ENCODE measurements at places on chromosomes 1 and 21.

DNA sequence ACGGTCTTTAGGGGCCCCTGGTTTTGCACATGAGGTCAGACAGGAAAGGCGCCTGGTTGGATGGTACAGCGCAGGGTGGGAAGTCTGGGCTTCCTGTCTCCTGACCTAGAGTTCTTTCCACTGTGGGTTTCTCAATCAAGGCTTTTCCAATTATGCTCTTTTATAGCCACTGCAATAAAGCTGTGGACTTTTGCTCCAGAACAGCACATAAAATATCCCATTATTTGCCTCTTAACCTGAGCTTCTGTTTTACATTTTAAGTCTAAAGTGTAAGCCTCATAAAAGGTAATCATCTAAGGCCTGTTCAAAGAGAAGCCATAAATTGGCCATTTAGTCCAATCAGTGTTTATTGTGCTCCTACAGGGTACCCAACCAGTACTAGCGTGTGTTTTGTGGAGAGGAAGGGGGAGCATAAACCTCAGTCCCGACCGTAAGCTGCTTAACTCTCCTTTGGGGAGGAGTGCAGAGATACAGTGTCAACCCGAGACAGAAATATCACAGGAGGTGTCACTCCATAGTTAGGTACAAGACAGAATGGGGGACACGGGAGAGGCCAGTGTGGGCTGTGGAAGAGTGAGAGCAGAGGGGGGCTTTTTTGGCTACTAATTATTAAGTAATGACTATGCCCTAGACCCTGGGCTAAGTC, 270.0 kb downstream of the TRABD2B start:
- H3K27me3 ChIP-seq = peaks cover 57% of the 10 kb centered on the region
- DNase-seq = no peak
- H3K27ac ChIP-seq = no peak overlapping the region
- peaks cover 24% of the 10 kb centered on the region for H3K4me1 ChIP-seq
- H3K4me3 ChIP-seq = no peak overlapping the region

GRCh38 chr1:179195376-179195775, 34.1 kb downstream of the ABL2 start:
- no peak overlapping the region for H3K27ac ChIP-seq
- DNase-seq = no peak
- H3K4me1 ChIP-seq = peaks cover 19% of the 10 kb centered on the region
- no peaks in the 10 kb centered on the region for H3K36me3 ChIP-seq
- H3K27me3 ChIP-seq = no peaks in the 10 kb centered on the region

DNA sequence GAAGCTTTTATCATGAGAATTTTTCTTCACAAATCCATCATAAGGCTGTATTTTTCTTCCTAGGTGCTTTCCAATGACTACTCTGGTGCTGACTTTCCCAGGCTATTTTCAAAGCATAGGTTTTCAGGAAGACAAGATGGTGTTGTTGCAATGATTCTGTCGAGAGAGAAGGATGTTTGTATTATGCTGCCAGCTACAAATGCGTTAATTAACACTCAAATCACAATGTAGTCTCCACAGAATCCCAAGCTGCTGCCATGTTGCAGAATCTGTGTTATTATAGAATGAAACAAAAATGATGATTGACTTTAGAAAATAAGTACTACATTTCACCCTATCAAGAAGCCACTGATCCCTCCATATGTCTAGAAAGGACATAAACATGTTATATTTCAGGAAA, 179.5 kb upstream of the MAP1LC3C start:
- no peak overlapping the region for H3K4me3 ChIP-seq
- H3K36me3 ChIP-seq = no peaks in the 10 kb centered on the region
- H3K27me3 ChIP-seq = no peaks in the 10 kb centered on the region
- no peak for DNase-seq

- no peak overlapping the region for H3K4me3 ChIP-seq
- DNase-seq = peak; percentile 30
- H3K27ac ChIP-seq = no peak overlapping the region
- H3K4me1 ChIP-seq = peaks cover 14% of the 10 kb centered on the region
- no peaks in the 10 kb centered on the region for H3K27me3 ChIP-seq
Observed at GRCh38 chr1:145846201-145846612, 777 bp downstream of the NUDT17 start.

GRCh38 chr1:111851552-111851951, 95.9 kb downstream of the DDX20 start:
- no peak overlapping the region for H3K27ac ChIP-seq
- DNase-seq = no peak
- peaks cover 32% of the 10 kb centered on the region for H3K27me3 ChIP-seq

GRCh38 chr1:87330057-87330884, 1.6 kb downstream of the LMO4 start:
- H3K4me3 ChIP-seq = peak overlapping the region; percentile 80
- H3K36me3 ChIP-seq = peaks cover 16% of the 10 kb centered on the region
- peaks cover 60% of the 10 kb centered on the region for H3K4me1 ChIP-seq
- DNase-seq = peak; percentile 19

GRCh38 chr1:28895896-28896608, 18.3 kb upstream of the EPB41 start:
- no peak overlapping the region for H3K27ac ChIP-seq
- H3K4me1 ChIP-seq = peaks cover 25% of the 10 kb centered on the region
- H3K27me3 ChIP-seq = no peaks in the 10 kb centered on the region
- no peaks in the 10 kb centered on the region for H3K36me3 ChIP-seq
- no peak for DNase-seq
- H3K4me3 ChIP-seq = no peak overlapping the region

- no peaks in the 10 kb centered on the region for H3K27me3 ChIP-seq
- H3K27ac ChIP-seq = no peak overlapping the region
- no peaks in the 10 kb centered on the region for H3K36me3 ChIP-seq
- no peak overlapping the region for H3K4me3 ChIP-seq
Observed at GRCh38 chr1:235448616-235449015, 55.6 kb downstream of the B3GALNT2 start.

DNA sequence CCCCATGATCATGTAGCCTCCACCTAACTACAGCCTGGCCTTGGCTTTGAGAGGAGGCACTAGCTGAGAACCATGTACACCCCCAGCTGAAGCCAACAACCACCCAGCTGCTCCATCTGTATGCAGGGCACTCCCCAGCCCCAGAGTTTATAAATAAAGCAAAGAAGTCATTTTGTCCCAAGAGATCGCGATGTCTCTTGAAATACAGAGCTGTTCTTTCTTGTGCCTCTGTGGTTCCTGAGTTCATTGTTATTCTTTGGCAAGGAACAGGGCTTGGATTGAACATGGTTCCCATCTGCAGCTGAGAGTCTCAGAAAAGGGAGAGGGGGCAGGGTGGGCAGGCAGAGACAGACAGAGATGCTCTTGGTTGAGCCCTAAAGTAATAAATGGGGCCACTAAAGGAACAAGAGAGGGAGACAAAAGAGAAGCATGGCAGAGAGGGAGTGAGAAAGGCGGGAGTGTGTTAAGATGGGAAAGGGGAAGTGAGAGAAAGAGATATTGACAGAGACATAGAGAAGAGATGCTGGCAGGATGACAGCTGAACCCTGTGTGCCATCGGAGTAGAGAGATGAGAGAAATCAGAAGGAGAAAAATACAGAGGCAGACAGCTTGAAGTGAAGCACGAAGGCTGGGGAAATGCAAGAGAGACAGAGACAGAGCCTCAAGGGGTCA, 63.3 kb downstream of the TNR start:
- DNase-seq = no peak
- H3K27me3 ChIP-seq = peaks cover 12% of the 10 kb centered on the region
- no peaks in the 10 kb centered on the region for H3K36me3 ChIP-seq
- no peak overlapping the region for H3K27ac ChIP-seq
- no peaks in the 10 kb centered on the region for H3K4me1 ChIP-seq
- no peak overlapping the region for H3K4me3 ChIP-seq

- no peaks in the 10 kb centered on the region for H3K36me3 ChIP-seq
- DNase-seq = no peak
- H3K27ac ChIP-seq = no peak overlapping the region
- H3K27me3 ChIP-seq = peaks cover 1% of the 10 kb centered on the region
- H3K4me1 ChIP-seq = peaks cover 7% of the 10 kb centered on the region
- no peak overlapping the region for H3K4me3 ChIP-seq
Observed at GRCh38 chr1:33234131-33234530, 22.2 kb upstream of the ZNF362 start.

DNA sequence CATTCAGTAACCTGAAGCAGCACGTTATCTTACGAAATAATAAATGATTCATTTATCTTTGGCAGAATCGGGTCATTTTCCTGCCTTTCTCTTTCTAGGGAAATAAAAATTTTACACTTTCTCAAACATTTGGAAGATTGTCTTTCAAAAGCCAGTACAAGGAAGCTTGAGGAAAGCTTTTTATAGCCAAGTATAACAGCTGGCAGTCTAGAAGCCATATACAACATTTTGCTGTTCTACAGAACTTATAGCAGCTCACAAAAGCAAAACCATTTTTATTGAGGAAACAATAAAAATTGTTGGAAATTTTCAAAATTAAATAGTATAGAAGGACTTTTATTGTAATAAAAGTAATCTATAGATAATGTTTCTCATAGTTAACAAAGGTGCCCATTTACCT, 448.6 kb downstream of the SMYD3 start:
- no peak overlapping the region for H3K27ac ChIP-seq
- no peaks in the 10 kb centered on the region for H3K4me1 ChIP-seq
- H3K4me3 ChIP-seq = no peak overlapping the region

DNA sequence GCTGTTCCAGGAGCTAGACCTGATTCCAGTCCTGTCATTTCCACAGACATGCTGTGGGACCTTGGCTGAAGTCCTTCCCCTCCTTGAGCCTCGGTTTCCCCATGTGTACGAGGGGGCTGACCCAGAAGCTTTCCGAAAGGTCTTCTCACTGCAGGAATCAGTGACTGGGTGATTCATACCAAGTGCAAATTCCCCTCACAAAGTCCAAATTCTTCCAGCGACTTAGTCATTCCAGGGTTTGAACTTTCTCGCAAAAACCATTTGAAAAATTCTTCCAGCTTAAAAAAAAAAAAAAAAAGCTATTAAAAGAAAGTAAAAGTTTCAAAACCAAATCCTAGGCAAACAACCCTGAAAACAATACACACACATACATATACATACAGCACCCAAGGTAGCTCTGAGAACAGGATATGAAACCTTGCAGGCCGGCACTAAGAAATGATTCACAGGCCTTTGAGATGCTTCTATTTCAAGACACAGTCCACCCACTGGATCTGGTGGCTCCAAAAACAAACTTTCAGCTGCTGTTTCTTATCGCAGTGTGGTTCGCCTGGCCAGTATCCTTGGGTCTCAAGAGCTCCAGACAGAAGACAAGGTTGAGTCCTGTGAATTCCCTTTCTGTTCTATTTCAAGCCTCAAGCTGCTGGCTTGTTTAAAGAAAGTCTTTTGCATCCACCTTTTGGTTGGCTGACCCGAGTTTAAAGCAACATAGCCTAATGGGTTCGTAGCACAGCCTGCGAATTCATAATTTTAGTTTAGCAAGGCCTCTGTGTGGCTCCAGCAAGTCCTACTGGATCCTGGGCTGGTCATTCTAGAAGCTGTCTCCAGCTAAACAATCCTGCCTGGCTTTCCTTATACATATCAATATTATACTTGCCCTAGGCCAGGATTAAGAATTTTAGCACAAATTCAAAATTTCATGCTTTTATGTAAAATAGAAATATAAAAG, 18.0 kb upstream of the ID3 start:
- DNase-seq = peak; percentile 59
- peak overlapping the region; percentile 90 for H3K27ac ChIP-seq
- no peaks in the 10 kb centered on the region for H3K27me3 ChIP-seq
- peaks cover 61% of the 10 kb centered on the region for H3K4me1 ChIP-seq

DNA sequence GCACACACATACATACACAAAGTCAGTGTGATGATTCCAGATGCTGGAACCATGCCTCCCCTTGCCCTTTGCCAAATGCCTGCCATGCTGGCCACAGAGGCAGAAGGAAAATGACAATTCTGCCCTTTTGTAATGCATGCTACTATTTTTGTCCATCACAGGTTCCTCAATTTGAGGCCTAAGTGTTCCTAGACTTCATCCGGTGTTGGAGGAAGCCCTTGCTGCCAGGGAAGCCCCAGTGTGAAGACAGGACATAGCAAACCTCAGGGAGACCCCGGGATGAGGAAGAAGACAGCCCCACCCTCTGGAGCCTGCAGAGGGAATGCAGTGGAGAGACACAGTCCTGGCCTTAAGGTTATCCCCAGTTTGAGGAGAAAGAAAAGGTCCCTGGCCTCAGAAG, 14.4 kb downstream of the PRR9 start:
- no peak for DNase-seq
- H3K27me3 ChIP-seq = peaks cover 13% of the 10 kb centered on the region
- H3K4me3 ChIP-seq = no peak overlapping the region

DNA sequence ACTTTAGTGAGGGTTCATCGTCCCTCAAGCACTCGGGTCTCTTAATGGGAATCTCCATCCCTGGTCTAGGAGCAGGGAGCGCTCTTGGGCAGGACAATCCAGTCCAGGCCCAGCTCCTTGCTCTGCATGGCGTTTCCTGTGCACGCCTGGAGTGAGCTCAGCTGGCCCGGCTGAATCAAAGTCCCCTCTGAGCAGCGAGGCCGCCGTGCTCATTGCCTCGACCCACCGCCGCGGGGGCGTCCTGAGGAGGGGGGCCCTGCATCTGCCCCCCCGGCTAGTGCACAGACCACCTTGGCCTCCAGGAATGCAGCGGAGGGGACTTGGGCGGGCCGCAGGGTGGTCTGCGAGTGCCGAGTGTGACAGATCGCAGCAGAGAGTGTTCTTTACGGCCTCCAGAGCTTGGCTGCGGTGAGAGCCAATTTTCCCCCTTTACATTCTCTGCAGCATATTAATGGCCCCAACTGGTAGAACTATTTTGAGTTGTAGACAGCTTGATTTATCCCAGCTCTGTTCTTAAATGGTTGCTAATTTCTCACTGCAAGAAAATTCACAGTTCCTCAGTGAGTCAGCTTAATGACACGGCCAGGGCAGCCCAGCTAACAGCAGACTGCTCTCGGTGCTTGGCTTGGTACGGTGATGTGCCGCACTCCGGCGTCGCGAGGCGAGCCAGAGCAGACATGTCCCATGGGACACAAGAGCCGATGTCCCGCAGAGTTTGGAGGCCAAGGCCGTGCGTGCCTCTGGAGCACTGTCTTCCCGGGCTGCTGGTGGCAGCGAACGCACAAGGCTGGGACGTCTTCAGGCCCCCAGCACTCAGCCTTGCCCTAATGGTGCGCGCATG, 39.8 kb downstream of the SNAP47 start:
- DNase-seq = no peak
- H3K4me3 ChIP-seq = no peak overlapping the region
- H3K27me3 ChIP-seq = no peaks in the 10 kb centered on the region
- H3K4me1 ChIP-seq = peaks cover 19% of the 10 kb centered on the region

DNA sequence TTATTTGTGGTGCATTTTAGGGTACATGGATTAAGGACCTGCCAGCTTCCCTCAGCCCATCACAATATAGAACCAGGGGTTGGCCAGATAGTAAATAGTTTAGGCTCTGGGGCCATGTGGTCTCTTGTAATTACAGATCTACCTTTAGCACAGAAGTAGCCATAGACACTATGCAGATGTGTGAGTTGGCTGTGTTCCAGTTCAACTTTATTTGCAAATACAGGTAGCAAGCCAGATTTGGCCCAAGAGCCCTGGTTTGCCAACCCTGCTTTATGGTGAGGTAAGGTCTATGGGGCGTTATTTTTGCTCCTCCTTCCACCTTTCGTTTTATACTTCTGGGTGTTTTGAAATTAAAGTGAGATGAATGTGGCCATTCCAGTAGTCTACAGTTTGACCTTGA, 48.7 kb downstream of the MRPS6 start:
- no peaks in the 10 kb centered on the region for H3K27me3 ChIP-seq
- peaks cover 58% of the 10 kb centered on the region for H3K4me1 ChIP-seq
- no peak overlapping the region for H3K4me3 ChIP-seq
- peaks cover 11% of the 10 kb centered on the region for H3K36me3 ChIP-seq

GRCh38 chr1:192747943-192748342, 60.9 kb upstream of the RGS2 start:
- H3K36me3 ChIP-seq = no peaks in the 10 kb centered on the region
- no peak overlapping the region for H3K4me3 ChIP-seq
- no peak overlapping the region for H3K27ac ChIP-seq
- H3K27me3 ChIP-seq = peaks cover 5% of the 10 kb centered on the region

GRCh38 chr1:6454856-6455751, 10.9 kb downstream of the TNFRSF25 start:
- H3K4me1 ChIP-seq = peaks cover 22% of the 10 kb centered on the region
- DNase-seq = peak; percentile 58
- H3K27me3 ChIP-seq = peaks cover 42% of the 10 kb centered on the region
- H3K27ac ChIP-seq = no peak overlapping the region
- H3K4me3 ChIP-seq = peak overlapping the region; percentile 47

All from activated T-cell treated with anti-CD3 and anti-CD28 coated beads, Interleukin-2, amount 50 U/mL, for 72 hours (primary cell).